Fibroblast of lung (primary cell): ENCODE measurements at places on chromosomes 6 and 20. TPM values are rescaled to one million over a fixed set of nuclear protein-coding genes. Genes with fewer than 3 reads are reported as not detected.

DNA sequence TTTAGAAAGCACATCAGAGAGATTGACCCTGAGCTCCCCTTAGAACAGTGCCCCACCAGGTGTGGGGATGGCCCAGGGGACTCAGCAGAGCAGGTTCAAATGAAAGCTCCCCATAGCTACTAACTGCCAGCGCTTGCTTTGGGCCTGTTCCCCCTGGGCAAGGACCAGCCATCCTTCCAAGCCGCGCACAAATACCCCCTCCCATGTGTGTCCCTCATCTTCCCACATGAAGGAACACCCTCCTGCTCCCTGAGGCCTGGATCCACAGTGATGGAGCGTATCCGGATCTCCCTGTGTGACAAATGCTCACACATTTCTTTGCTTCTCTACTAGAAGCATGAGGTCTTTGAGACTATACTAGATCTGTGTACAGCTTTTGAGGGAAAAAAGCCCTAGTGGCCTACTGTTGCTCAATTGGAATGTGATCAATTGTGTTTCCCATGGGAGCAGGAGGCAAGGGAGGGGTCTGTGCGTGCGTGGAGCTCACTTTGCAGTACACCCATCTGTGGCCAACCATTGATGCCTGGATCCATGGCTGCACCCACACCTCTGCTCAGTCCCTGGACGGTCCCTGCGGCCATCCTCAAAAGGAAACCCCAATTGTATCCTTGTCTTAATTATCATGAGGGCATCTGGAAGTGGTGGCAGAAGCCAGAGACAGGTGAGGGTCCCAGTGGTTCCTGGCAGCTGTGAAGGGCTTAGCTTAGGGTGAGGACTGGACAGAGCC, 1.4 kb upstream of the RAET1G start:
- DNase-seq = no peak

The WFDC12 gene
- not detected in 2 replicates for total RNA-seq

GRCh38 chr6:89254569-89254968, 37.4 kb upstream of the GABRR1 start:
- DNase-seq = peak; percentile 4

The RNF146 gene
- total RNA-seq = 59.9 and 61.9 TPM in 2 replicates

GRCh38 chr20:62651285-62652021, 9.2 kb downstream of the SLCO4A1 start:
- DNase-seq = no peak

GRCh38 chr20:50089787-50090177, 23.2 kb downstream of the UBE2V1 start:
- DNase-seq = no peak

DNA sequence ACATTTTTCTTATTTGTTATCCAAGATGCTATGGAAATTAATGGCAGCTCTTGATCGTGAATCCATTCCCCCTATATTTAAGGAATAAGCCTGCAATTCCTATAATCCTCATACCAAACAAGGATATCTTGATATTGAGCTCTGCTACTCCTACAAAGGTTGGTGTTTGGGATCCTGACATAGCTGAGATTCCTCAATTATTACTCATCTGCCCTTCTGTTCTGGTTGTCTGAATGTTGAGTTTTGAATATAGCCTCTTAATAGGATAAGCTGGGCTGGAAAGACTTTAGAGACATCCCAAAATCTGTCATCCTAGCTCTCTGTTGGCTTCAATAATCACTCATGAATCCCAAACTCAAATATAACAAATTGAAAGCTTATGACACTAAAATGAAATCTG, 49.9 kb downstream of the CLIC5 start:
- DNase-seq = peak; percentile 3

DNA sequence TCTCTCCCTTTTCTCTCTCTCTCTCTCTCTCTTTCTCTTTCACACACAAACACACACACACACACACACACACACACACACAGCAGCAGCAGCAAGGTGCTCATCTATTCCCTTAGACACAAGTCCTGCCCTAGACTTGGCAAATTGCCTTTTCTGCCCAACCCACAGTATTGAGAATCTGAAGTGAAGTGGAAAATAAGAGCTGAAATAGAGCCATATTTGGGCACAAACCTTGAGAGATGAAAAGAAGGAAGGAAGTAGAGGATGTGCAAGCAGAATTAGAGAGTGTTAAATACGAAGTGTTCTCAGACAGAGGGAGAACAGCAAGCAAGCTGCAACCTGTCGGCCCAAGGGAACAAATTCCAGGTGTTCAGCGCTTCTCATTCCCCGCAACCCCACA, 557.5 kb upstream of the NOX3 start:
- DNase-seq = no peak

The LIN28B gene
- not detected in 2 replicates for total RNA-seq

DNA sequence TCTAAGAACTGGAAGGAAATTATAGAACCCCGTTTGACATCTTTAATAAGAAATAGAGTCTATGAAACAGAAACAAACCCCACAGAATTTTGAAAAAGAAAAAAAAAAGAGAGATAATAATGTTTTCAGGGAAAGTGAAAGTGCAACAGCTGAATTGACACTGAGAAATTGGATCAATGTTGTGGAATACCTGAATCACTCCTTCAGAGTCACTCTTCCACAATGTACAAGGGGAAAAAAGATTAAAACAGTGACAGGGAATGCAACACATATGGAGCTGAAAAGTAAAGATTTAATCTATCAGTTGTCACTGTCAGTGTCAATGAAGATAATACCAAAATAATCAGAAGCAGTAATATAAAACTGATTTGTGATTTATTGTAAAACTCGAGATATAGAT, 520.8 kb upstream of the HS3ST5 start:
- no peak for DNase-seq

- no peak for DNase-seq
These were observed 5.0 kb upstream of the PDRG1 start for GRCh38 chr20:31956556-31957526.

- no peak for DNase-seq
These were observed 72.9 kb upstream of the XRN2 start for GRCh38 chr20:21230220-21230619.

DNA sequence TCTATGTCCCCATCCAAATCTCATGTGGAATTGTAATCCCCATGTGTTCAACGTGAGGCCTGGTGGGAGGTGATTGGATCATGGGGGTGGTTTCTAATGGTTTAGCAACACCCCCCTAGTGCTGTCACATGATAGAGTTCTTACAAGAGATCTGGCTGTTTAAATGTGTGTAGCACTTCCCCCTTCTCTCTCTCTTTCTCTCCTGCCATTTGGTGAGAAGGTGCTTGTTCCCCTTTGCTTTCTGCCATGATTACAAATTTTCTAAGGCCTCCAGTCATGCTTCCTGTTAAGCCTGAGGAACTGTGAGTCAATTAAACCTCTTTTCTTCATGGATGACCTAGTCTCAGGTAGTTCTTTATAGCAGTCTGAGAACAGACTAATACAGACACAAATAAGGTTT, 165.4 kb downstream of the OGFRL1 start:
- DNase-seq = no peak

The RAB44 gene
- under 0.01 TPM in 2 replicates for total RNA-seq
